ENCODE measurements at places on chromosomes 3 and 15.

DNA sequence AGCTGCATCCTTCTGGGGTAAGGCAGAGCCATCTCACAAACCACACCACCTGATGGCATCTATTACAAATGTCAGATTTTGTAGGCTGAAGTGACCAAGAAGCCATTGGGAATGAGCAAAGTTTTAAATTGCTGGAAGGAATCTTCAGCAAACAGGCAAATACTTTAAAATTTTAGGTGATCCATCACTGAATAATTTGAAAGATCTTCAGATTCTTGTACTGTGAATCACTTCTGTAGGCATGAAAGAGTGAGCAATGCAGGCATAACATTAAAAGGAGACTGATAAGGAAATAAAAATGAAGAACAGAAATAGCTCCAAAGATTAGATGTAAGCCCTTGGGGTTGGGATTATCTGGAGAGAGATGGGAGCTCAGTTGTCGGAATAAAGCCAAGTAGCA lies 36.0 kb upstream of the ALDH1L1 start:
- no peak for DNase-seq

GRCh38 chr3:16474216-16474615 lies 39.3 kb downstream of the RFTN1 start:
- no peak for DNase-seq

DNA sequence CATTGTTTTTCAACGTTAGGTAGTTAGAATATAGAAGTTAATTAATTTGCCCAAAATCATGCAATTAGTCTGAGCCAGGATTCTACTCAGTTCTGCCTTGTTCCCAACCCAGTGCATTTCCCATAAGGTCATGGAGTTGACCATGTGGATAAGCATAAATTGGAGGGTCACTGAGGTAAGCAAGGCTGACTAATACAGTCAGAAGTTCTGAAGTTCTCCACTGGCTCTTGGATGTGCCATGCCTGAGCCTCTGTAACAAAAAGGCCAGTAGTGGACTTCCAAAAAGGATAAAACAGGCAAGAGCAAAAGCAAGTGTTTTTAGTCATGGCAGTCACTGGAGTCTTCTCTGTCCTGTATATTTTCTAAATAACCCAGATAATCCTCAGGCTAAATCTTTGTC lies 124.4 kb upstream of the PHLDB2 start:
- no peak for DNase-seq

DNA sequence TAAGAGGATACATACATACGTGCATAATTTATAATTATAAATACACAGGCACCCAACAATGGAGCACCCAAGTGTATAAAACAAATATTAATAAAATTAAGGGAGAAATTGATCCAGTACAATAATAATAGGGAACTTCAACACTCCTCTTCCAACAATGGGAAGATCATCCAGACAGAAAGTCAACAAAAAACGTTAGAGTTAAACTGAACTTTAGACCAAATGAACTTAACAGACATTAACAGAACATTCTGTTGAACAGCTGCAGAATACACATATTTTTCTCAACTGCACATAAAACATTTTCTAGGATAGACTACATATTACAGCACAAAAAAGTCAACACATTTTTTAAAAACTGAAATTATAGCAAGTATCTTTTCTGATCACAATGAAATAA lies 339.7 kb downstream of the CGGBP1 start:
- DNase-seq: no peak

- DNase-seq: no peak
Observed at GRCh38 chr3:165390166-165390565, 194.0 kb upstream of the SLITRK3 start.

GRCh38 chr3:63043631-63044030 lies 168.4 kb upstream of the CADPS start:
- DNase-seq: no peak

GRCh38 chr15:94602754-94603470 lies 371.6 kb downstream of the MCTP2 start:
- DNase-seq: no peak

GRCh38 chr15:57034613-57035012 lies 116.2 kb downstream of the TCF12 start:
- DNase-seq: no peak

DNA sequence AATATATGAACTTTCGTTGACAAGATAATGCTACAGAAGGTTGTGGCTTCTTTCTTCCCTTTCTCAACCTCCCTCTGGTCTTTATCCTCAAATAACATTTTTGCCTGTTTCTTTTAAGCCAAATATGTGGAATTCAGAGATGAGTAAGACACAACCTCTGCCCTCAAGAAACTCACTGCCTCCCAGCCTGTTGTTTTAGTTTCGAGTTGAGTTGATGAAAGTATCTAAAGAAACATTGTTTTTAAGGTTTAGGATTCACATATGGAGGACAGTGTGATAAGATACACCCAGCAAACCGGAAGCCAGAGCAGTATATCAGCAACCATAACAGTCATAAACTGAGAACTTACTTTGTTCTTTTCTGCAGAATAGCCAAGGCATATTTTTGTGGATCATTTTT lies 218.6 kb downstream of the THSD4 start:
- peak; percentile 23 for DNase-seq

DNA sequence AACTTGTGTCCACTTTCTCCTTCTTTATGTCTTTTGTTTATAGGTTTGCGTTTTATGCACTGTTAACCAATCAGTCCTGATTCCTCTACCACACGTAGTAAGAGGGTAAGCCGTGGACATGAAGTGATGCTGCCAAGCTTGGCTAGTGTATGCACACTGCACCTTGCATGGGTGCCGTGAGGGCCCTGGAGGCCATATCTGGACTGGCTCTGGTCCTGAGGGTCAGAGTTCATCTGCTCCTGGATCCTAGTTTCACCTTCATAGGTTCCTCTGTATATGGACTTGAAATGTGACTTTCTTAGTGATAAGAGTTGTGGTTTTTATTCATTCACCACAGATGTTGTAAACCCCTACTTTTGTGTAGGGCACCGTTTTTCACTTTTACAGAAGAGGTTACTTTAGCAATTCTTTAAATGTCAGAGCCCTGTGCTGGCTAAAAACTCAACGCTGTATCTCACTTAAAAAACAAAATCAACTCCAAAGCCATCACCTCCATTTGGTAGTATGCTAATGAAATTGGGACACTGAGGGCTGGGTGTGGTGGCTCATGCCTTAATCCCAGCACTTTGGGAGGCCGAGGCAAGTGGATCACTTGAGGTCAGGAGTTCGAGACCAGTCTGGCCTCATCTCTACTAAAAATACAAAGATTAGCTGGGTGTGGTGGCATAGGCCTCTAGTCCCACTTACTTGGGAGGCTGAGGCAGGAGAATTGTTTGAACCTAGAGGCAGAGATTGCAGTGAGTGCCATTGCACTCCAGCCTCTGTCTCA lies 22.9 kb downstream of the SIAH2 start:
- DNase-seq: no peak

GRCh38 chr3:104941785-104942184 lies 424.9 kb upstream of the ALCAM start:
- DNase-seq: no peak

DNA sequence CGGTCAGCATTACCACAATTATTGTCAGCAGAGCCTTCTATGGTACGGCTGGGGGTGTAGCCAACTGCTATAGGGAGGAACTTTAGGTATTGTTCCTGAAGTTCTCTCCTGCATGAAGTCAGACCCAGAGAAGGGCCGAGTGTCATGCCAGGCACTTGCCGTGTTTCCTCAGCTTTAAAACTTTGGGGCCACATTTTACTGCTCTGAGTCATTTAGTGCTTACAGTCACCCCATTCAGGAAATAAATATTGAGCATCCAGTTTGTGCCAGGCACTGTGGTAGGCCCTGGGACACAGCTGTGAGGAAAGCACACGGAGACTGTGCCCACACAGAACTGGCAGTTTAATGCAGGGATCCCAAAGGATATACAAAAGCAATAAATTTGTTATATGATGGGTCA lies 54.5 kb upstream of the APEH start:
- DNase-seq: no peak

DNA sequence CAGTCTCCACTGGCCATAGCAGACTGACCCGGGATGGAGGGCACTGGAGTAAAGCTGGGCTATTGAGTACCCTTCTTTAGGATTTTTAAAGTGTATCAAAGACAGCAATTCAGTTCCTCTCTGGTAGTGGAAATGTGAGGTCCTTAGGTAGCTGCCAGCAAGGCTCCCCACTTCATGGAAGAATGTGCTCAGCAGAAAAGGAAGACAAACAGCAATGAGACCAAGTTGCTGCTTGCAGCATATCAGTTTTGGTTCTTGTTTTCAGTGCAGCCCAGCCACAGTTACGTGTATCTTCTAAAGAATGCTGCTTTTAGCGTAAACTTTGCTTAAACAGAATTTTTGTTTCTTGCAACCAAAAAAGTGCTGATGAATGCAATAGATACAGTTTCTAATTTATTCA lies 374.0 kb upstream of the CBLB start:
- DNase-seq: no peak

DNA sequence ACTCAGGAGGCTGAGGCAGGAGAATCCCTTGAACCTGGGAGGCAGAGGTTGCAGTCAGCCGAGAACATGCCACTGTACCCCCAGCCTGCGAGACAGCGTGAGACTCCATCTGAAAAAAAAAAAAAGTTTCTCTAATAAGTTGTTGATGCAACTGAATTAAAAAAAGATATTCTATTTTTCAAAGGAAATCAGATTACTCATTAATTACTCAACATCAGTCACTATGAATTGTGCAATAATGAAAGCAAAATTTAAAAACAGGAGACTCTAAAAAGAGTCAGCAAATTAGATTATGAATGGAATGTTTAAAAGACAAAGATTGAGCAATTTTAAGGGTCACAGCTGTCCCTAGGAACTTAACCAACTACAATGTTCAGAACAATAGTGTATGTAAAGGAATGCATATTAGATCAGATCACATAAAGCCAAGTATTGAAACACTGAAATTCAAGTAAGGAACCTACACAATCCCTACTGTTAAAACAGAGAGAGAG lies 60.2 kb upstream of the SLC4A7 start:
- DNase-seq: no peak

DNA sequence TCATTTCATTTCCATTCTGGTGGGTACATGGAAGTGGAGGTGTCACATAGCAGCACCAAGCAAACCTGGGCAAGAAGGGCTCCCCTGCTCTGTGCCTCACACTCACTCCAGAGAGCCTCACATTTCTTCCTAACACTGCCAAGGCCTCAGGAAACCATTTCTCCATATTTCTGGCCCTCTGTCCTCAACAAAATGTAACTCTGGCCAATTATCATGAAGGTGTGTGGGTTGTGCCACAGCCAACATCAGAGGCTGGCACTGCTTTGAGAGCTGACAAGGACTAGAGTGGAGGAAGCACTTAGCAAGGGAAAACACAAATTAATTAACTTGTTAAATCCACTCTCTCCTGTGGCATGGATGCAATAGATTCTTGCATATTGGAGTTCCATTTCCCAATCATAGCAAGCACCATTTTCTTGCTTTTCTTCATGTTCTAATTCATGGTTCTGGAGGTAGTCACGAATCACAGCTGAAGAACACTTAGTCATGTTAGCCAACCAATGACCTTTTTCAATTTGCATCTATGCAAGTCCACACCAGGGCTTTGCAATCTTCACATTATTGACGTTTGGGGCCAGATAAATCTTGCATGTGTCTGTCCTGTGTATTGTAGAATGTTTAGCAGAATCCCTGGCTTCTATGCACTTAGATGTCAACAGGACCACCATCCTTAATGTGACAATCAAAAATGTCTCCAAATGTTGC lies 241.1 kb downstream of the PLCL2 start:
- no peak for DNase-seq

GRCh38 chr3:46874430-46874829 lies 3.1 kb upstream of the PTH1R start:
- peak; percentile 81 for DNase-seq

DNA sequence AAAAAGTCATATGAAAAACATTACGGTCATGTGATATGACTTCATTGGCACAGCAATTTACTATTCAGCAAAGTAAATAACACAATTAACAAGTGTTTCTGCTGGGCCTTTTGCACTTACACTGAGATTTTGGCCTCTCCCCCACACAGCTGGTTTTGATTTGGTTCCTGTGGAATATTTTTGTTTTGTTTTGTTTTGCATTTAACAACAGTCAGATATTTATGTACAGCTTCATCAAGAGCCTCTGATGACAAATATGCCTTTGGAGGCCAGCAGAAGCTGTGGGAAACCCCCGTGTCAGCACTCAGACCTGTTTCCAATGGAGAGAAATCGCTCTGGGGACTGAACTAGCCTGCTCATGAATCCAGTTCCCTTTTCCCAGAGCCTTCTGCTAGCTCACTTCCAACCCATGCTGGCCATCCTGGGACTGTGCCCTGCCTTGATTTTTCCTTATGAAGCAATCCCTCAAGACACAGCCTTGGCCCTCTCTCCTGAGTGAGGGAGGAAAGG lies 161.9 kb downstream of the ATG7 start:
- DNase-seq: peak; percentile 46

DNA sequence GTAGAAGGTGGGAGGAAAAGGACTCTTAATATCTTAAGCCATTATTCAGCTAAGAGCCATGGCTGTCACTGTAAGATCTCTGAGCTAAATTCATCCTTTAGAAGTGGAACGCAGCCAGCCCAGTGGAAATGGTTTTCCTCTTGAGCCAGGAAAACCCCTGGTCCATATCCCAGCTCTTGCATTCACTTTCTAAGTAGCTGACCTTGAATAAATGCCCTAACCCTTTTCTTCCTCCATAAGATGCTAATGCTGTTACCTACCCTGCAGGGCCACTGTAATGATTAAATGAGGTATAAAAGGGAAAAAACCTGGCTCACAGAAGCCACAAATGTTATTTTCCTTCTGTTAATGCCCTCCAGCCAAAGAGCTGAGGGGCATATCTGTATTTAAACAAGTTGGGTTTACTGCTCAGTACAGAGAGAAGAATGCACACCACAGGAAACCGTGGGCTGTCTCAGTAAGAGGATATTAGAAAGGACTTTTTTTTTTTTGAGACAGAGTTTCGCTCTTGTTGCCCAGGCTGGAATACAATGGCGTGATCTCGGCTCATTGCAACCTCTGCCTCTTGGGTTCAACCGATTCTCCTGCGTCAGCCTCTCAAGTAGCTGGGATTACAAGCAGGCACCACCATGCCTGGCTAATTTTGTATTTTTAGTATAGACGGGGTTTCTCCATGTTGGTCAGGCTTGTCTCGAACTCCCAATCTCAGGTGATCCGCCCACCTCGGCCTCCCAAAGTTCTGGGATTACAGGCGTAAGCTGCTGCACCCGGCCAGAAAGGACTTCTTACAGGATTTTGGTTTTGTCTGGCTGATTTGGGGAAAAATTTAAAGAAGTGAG lies 6.8 kb downstream of the UBL7 start:
- no peak for DNase-seq

- no peak for DNase-seq
Observed at GRCh38 chr3:122826278-122826677, 31.4 kb downstream of the SLC49A4 start.

- DNase-seq: no peak
Observed at GRCh38 chr3:100496711-100497261, 4.4 kb downstream of the TMEM45A start.

GRCh38 chr3:87109465-87109864 lies 117.6 kb upstream of the CHMP2B start:
- DNase-seq: no peak

- no peak for DNase-seq
Observed at GRCh38 chr3:45575386-45575923, 19.1 kb upstream of the LIMD1 start.

Measured in renal pelvis (tissue), 12 donors.